ENCODE measurements at places on chromosomes 7 and 10.

- DNase-seq: no peak
Measured at GRCh38 chr10:129879655-129880054, 84.4 kb downstream of the EBF3 start.

GRCh38 chr7:26560526-26561256, 269.0 kb downstream of the SNX10 start:
- no peak for DNase-seq

DNA sequence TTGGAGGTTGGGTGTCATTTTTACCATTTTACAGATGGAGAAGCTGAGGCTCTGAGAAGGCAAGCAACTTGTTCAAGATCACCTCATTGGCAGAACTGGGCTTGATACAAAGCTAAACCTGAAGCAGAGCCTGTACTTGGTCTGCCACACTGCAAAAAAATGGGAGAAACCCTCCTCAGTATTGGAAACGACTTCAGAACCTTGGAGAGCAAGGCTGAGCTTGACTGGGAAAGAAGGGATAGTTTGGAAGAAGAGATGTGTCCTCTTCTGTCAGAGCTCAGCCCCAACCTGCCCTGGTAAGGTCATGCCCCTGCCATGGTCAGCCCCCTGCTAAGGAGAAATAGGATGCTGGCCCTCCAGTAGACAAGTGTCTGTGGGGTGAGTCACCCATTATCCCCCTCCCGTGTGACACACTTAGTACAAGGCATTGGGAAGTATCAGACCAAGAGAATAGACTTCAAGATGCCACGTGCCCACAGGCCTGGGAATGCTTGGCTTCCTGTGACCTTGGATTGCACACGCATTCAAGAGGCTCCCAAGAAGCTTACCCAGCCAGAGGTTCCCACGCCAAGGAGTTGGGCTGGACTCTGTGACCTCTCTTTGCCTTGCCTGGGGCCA, 56.2 kb upstream of the SMNDC1 start:
- DNase-seq: no peak

DNA sequence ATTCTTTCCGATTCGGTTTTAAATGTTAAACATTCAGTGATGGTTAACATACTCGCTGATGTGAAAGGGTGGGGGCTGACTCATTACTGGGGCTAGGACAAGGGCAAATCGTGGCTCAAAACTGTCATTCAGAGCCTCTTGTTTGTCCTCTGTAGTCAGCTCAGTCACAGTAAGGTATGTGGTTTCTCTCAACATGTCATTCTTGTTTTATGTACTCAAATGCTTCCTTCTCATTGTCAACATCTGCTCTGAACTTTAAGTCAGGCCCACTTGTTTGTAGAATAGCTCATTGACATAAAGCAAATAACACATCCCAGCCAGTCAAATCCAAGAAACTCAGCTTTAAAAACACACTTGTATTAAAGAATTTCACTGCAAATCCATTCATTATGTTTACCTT, 7.3 kb downstream of the SLC16A9 start:
- DNase-seq: no peak

DNA sequence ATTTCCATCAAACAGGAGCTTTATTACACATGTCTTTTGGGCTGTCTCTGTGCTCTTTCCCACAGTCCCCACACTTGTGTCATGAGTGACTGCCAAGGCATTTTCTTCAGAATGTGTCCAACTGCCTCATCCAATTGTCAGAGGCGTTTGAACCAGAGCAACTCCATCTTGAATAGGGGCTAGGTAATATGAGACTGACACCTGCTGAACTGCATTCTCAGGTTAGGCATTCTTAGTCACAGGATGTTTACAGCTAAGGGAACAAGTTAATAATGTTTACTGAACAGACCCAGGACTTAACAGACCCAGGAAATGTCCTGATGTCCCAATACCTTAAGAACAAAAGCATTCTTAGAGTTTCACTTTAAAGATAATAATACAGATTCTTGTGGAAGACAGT, 595.5 kb downstream of the REEP3 start:
- DNase-seq: no peak

- no peak for DNase-seq
Measured at GRCh38 chr10:71216751-71217265, 4.4 kb downstream of the UNC5B start.

- DNase-seq: no peak
Measured at GRCh38 chr10:86325158-86325557, 41.4 kb downstream of the GRID1 start.

DNA sequence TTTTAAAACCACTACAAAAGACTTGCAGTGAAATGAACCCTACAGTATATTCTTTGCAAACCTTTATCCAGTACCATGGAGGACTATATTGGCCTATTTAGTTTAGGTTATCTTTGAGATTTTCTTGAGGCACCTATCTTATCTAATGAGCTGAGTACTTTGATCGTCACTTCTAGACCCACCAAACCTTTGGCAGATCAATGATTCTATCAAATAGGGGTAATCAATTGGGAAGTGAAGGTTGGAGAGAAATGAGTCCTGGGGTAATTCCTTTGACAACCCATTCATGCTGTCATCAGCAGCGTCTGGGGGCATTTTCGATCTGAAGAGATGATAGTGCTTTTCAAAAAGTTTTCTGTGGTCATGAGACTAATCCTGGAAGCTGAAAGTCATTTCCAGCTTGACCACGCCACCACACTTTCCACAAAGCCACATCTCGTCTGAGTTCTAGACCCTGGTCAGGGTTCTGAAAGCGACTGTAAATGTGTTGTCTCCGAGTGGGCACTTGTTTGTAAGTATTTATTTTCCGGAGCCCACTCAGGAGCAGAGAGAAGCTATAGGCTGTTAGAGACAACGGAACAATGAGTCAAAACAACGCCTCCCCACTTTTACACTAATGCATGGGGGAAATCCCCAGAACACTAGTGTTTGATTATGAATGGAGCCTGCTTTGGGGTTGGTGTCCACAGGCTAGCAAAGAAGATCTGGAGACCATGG, 4.8 kb downstream of the EGR2 start:
- no peak for DNase-seq

GRCh38 chr10:133318494-133319127, 9.9 kb downstream of the ZNF511 start:
- DNase-seq: no peak
